ENCODE measurements at places on chromosomes 11 and 22.

DNA sequence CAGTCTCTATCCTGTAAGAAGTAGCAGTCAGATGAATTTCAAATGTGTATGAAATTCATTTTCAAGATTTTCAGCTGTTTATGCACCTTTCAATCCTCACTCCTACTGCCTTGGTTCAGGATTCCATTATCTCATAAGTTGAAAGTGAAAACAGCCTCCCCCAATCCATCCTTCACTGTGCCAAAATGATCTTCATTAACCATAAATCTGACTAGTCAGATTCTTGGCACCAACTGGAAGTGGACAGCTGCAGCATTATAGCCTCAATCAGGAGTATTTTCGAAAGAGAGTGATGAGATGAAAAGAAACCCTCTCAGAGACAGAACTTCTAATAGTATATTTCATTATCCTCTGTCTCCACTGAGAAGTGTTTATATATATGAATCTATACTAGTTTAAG, 365.3 kb upstream of the PDGFD start:
- no peak for DNase-seq

- DNase-seq = peak; percentile 36
Measured at GRCh38 chr11:92941676-92942571, 27.5 kb upstream of the MTNR1B start.

DNA sequence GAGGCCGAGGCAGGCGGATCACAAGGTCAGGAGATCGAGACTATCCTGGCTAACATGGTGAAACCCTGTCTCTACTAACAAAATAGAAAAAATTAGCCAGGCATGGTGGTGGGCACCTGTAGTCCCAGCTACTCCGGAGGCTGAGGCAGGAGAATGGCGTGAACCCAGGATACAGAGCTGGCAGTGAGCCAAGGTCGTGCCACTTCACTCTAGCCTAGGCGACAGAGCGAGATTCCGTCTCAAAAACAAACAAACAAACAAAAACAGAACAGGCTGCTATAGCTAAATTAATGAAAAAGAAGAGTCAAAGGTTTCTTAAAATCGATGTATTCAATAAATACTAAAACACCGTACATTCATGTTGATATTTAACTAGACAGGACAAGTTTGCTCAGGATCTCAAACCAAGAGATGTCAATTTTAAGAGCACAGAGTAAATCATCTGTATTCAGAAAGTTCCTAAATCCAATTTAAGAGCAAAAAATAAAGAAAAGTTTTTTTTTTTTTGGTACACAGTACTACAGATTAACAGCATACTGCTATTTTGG, 59.9 kb downstream of the NUP98 start:
- no peak for DNase-seq

DNA sequence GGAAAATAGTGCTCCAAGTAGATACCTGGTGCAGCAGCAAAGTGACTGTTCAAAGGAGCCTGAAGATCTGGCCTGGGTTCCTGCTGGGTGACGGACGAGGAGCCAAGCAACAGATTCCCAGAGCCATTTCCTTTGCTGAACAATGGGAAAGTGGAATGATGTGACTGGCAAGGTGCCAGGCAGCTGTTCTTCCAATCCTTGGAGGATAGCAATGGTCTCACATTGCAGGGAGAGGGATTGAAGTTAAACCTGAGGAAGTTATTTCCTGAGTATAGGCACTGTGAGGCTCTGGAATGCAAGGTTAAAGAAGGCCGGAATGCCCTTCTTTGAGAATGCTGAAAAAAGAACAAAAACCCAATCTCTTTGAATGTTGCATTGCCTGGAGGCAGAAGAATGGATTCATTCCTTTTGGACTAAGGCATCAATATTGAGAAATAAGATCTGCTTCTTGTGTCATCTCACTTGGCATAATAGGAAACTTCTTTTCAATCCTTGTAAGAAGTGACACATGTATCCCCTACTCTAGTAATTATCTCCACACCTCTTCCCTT, 223.8 kb downstream of the BLID start:
- no peak for DNase-seq

- DNase-seq = peak; percentile 17
Measured at GRCh38 chr11:13928566-13929251, 33.8 kb upstream of the SPON1 start.

DNA sequence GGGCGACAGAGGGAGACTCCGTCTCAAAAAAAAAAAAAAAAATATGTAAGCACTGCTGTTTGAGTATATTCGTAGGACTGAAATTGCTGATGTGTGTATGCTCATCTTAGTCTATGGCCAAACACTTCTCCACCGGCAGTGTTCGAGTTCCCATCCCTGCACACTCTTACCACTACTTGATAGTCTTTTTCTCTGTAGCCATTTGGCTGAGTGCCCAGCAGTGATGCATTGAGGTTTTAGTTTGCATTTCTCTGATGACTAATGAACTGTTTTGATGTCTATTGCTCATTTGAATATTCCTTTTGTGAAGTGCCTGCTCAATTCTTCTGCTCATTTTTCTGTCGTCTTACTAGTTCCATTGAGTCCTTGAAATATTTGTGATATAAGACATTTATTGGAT, 1.9 kb downstream of the TIRAP start:
- peak; percentile 93 for DNase-seq

GRCh38 chr11:103623933-103624332, 412.5 kb upstream of the DDI1 start:
- no peak for DNase-seq

- DNase-seq = no peak
Measured at GRCh38 chr11:44857490-44858090, 93.1 kb downstream of the TP53I11 start.

GRCh38 chr11:130710497-130711012, 205.7 kb downstream of the SNX19 start:
- DNase-seq = no peak

DNA sequence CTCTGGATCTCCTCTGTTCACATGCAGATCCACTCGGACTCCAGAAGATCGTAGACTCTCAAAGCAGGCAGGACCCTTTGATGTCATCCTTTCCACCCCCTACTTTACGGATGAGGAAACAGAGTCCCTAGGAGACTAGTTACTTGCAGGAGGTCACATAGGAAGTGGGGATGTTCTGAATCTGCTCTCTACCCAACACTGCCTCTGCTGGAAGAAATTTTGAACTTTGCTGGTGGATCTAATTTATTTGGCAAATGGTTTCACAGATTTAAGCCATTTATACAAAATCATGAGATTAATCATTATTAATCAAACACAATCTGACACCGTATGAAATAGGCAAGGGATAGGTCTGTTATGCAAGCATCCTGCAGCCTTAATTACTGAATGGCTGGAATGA, 55.0 kb upstream of the USP47 start:
- DNase-seq = no peak

DNA sequence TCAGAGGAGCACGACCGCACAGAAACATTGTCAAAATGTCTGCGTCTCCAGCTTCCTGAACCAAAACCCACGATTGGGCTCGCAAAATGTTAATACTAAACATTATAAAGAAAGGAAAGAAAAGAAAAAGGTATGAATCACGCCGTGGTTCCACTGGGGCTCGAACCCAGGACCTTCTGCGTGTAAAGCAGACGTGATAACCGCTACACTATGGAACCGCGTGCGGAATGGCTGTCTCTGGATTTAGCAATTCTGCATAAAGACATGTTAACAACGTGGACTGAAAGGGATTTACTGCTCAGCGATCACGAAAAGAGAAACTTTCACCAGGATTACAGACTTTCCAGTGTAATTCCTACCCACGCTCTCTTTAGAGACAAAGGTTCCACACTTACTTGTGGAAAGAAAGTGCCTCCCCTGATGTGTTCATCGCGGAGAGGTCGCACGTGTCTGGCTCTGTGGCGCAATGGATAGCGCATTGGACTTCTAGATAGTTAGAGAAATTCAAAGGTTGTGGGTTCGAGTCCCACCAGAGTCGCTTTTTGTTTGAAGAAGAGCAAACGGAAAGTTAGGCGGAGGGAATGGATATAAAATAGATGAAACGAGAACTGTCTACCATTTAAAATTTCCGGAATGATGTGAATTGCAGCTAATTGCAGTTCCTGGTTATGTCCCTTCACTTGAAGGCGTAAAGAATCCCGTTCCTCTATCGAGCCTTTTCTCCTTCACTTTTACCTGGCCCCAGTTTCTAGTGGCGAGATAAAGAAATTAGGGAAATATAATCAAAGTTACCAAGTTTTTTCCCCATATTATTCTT, 39.7 kb downstream of the OR4D9 start:
- peak; percentile 97 for DNase-seq

GRCh38 chr11:28799316-28799715, 691.1 kb downstream of the METTL15 start:
- no peak for DNase-seq

DNA sequence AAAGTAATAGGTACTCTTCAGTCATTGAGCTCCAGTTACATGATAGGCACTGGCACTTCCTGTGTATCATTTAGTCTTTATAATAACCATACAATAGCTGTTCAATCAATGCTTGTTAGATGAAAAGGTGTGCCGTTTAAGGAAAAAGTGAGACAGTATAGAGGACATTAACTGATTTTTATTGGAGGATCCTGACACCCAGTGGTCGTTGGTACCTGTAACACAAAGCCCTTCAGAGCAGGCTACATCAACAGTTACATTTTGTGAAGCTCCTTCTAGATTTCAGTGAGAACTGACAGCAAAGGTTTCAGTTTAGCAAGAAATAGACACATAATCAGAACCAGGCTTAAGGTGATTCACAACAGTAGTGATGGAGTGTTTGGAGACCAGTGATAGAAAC, 44.2 kb downstream of the CCDC81 start:
- peak; percentile 9 for DNase-seq

DNA sequence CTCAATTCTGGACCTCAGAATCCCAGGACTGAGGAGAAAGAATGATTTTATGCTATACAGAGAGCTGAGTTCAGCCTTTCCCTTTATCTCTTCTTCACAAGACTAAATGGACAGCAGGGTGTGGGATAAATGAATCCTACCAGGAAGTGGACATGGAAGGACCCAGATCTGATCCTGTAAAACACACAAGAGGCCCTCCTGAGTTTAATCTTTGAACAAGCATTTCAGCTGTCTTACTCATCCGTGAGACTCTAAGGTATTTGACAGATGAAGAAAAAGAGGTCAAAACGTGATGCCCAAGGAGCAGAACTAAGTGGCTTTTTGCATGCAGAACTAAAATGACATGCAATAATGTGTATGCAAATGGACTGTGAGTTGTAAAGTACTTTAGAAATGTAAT, 511.3 kb downstream of the DLG2 start:
- DNase-seq = no peak

DNA sequence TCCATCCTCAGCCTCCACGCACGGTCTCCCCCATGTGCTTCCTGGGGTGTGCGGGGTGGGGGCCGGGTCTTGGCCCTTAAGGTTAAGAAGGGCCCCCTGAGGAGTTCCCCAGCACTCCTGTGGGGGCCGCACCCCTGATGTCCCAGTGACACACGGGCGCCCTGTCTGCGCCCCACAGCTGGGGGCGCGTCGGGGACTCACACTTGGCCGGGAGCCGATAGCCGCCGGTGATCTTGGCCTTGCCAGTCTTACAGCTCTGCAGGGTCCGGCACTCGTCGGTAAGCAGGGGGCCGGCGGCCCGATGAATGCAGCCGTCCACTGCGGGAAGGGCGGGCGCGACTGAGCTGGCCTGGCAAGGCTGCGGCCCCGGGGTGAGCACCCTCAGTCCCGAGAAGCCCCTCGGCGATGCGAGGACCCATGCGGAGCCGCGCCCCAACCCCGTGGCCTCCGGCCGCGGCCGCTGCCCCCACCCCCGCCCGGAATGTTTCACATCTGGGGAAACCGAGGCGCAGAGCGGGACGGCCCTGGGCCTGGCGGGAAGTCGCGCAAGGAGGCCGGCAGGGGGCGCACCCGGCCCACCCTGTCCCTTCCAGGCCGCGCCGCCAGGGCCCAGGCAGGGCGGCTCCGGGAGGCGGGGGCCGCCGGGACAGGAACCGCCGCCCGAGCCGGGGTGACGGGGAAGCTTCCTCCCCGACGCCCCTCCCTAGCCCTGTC, 13.9 kb downstream of the OTUB1 start:
- peak; percentile 69 for DNase-seq

DNA sequence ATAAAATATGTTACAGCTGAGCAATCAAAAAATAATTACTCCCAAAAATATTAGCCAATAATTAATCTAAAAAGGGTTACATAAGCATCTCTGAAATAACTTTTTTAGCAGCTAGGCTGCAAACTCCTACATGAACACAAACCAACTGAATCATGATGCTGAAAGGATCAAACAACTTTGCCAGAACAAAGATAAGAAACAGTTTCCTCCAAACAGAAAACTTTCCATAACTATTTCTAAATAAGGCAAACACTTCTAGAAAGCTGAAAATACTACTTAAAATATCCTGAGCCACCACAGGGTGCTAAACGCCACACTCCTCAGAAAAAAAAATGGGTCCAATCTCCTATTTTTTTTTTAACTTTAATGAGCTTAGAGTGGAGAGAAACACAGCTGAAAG, 68.6 kb upstream of the ARHGAP32 start:
- peak; percentile 10 for DNase-seq

Measured in hematopoietic multipotent progenitor cell treated with erythropoietin and hydrocortisone succinate and interleukin-3 and kit ligand, for 8 days (in vitro differentiated cells).